ENCODE measurements at places on chromosomes 1 and 21.

- no peak for DNase-seq
Measured at GRCh38 chr1:56968878-56969495, 3.2 kb upstream of the C8B start.

- DNase-seq, result no peak
Measured at GRCh38 chr1:37118790-37119189, 84.5 kb upstream of the GRIK3 start.

DNA sequence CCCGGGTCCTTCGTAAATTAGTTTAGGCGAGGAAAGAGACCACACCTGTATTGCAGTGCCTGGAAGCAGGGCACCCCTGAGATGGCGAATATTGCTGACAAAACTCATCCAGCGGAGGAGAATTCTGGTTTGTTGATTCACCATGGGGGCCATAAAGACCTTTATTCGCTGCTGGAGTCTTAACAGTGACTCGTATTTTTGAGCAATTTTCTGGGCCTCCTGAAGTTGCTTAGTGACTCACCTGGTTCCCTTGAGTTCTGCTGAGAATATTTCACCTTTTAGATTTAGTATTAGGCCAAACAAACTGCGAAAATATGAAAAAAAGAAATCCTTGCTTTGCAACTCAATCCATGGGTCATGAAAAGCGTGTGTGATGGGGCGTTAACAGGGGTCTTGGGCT lies 20.6 kb upstream of the H6PD start:
- no peak for DNase-seq

GRCh38 chr1:40462956-40463590 lies 12.8 kb downstream of the ZFP69B start:
- no peak for DNase-seq

DNA sequence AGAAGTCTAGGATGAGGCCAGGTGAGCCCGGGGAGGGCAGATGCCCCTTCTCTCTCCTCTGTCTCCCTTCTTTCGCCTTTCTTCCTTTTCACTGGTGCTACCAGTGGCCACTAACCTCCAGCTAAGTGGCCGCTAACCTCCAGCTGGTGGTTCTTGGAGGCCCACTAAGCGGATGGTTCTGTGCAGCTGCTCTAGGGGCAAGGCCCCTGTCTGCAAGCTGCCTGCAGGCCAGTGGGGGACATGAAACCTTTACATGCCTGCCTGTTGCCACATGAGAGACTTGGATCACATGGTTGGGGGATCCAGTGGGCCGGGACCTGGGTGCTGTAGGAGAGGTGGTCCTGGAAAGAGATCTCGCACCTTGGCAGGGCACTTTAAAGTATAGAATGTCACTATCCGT lies 17.7 kb downstream of the IKBKE start:
- DNase-seq, result no peak

- no peak for DNase-seq
Measured at GRCh38 chr21:40215941-40216340, 348.7 kb downstream of the PCP4 start.

DNA sequence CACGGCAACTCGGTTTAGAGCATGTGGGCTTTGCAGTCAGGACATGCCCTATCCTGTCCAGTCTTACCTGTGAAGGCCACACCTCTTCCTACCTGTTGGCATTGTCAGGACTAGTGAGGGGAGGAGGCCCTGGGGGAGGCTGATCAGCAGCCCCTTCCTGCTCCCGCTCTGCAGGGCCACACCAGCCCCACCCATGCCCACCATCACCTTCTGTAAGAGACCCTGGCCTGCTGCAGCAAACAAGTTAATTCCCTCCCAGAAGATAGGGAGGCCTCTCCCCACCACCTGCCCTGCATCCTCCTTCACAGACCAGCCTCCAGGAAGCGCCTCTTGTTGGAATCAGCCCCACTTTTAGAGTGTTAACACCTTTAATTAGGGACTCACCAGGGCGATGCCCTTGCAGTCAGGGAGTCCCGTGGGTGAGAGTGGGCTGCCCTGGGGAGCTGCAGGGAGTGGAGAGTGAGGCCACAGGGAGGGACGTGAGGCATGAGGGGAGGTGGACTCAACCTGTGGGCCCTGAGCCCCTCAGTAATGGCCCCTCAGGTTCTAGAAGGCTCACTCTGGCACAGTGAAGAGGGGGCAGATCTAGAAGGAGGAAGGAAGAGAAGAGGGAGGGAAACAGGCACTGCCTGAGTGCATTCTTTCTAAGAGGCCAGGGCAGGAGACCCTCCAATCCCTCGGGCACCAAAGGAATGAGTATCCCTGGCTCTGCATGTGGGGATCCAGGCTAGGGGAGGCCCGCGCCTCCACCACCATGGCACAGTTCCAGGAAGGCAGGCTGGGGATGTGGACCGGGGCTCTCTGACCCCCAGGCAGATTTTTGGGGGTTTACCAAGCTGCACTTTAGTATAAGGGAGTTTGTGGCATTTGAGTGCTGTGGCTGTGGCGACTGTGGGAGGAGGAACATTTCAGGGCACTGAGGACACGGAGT lies 8.2 kb downstream of the UMODL1 start:
- no peak for DNase-seq

DNA sequence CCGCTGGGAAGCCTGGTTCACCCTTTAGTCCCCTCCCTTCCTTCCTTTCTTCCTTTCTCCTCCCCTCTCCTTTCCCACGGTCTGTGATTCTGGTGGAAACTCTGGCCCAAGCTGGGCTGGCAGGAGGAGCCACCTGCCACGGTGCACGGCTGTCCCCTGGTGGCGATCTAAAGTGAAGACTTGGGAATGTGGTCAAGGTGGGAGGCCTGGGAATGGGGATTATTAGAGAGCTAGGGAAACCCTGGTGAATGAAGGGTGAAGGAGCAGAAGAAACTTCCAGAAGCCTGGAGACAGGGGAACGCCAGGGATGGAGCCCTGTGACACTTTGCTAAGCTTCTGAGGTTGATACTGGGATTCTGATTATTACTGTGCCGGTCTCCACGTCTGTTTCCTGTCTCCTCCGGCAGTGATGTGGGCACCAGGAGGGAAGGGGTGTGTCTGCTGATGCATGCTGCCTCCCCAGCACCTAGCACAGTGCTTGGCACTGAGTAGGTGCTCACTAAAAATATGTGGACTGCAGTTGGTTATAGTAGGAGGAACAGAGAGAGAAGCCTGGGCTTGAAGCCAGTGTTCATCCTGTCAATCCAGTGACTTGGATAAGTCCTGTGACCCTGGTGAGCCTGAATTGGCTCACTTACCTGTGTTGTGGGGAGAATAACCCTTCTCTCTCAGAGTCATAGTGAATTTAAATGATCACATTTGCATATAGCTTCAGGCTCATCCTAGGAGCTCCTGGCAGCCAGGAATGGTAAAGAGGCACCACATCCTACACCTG lies 71.2 kb upstream of the NBPF3 start:
- peak; percentile 81 for DNase-seq

DNA sequence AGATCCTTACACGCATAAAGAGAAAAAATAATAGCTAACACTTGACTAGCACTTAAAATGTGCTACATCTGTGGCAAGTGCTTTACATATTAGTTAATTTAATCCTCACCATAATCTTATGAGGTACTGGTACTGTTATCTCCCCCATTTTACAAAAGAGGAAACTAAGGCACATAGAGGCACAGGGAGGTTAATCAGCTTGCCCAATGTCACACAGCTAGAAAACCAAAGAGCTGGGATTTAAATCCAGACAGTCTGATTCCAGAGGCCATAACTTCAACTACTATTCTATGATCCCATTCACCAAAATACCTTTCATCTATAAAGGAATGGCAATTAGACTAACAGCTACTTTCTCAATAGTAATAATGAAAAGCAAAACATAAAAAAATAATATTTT lies 11.7 kb downstream of the SPOCD1 start:
- no peak for DNase-seq

- DNase-seq, result peak; percentile 86
Measured at GRCh38 chr1:23224739-23225648, 7.7 kb upstream of the HTR1D start.

DNA sequence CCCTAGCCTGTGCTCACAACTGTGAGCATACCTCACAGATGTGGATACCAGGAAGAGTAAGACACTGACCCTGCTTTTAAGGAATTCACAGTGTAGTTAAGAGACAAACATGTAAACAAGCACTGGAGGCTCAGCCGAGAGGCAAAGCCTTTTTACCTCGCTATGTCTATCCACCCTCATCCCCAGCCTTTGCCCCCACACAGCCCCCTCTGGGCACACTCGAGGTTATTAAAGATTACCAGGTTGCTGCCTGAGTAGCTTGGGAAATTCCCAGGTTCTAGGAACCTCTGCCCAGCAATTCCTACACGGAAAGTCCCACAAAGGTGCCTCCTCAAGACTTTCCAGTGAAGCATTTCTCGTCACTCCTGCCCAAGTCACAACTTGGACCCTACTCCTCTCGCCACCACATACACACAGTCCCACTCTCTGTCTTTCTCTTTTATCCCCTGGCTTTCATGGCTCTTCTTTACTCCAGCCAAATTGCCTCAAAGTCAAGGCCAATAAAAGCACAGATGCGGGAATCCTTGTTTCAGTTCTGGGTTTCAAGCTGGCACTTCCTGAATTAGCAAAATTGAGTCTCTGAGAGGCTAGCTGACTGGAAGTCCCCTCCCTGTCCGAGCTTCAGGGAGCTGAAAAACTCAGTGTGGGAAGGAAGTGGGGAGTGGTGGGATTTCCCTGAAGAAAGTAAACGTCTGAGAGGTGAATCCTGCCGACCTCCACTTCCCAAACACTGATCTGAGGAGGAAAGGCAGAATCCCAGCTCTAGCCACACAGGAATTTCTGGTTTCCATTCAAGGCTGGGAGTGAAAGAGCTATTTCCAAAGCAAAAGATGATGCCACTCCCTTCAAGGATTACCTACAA lies 7.6 kb downstream of the DENND2D start:
- DNase-seq, result no peak

DNA sequence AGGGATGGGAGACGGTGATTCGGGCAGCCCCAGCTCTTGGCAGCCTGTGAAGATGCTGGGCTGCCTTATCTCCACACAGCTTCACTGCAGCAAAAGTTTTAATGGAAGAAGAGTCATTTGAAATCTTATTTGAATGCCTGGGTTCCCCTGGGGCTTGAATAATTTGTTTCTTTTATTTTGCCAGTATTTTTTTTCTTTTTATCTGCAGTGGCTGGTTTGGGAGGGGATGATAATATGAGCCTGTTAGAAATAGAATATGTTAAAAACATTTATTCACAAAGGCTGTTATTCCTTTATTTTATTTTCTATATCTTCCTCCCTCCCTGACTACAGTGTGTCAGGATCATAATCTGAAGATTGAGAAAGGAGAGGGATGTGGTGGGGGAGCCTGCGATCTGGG lies 103.4 kb downstream of the ARHGEF10L start:
- no peak for DNase-seq

DNA sequence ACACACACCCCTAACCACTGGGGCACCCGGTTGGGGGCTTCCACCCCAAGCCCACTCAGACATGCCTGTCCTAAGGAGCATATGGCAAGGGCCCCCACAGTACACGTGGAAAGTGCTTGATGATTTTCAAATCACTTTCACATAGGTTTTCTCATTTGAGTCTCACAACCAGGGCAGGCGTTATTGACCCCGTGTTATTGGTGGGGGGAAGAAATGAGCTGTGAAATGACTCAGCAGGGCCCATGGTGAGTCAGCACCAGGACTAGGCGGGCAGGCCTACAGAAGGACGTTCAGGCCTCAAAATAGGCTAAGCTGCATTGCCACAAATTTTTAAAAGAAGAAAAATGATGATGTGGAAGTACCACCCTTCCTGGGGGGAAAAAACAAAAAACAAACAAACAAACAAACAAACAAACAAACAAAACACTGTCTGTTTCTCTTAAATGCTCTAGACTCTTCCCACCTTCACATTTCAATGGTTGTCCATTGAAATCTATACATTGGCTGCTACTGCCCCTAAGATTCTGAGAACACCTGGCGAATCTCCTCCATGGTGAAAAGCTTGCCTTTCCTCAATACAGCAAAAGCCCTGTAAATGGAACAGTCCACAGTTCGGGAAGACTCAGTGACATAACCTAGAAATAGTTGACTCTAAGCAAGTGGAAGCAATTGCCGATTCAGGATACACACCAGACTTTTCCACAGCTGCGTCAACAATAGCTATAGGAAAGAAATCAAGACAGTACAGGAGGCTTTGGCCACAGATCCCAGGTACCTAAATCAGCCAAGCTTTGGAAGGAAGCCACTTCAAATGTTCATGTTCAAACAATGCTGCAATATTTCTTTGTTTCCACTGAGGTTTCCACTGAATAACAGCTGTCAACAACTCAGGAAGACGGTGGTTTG lies 234.7 kb downstream of the TOMM20 start:
- no peak for DNase-seq

- no peak for DNase-seq
Measured at GRCh38 chr1:238738892-238739291, 647.5 kb upstream of the CHRM3 start.

GRCh38 chr1:117710710-117711109 lies 104.9 kb downstream of the TENT5C start:
- no peak for DNase-seq

- DNase-seq, result no peak
Measured at GRCh38 chr21:43790010-43790524, 690 bp downstream of the RRP1 start.

DNA sequence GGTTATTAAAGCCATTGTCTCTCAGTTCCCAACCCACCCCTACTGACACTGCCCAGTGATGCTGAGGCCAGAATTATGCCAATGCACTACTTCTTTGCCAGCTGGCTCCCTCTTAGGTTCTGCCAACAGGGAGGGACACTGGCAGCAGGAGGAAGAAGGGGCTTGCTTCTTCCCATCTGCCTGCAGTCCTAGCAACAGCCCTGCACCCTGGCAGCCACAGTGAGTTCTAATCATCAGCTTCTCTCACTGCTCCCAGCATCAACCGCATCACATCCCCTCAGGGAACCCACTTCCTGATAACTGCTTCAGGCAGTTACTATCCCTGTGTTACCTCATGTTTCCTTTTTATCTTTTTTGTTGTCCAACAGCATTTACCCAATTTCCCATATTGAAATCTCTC lies 86.2 kb downstream of the UBR4 start:
- DNase-seq, result no peak

GRCh38 chr1:197336571-197336970 lies 68.5 kb downstream of the CRB1 start:
- no peak for DNase-seq

- DNase-seq, result no peak
Measured at GRCh38 chr1:219621047-219621786, 8.3 kb upstream of the ZC3H11B start.

DNA sequence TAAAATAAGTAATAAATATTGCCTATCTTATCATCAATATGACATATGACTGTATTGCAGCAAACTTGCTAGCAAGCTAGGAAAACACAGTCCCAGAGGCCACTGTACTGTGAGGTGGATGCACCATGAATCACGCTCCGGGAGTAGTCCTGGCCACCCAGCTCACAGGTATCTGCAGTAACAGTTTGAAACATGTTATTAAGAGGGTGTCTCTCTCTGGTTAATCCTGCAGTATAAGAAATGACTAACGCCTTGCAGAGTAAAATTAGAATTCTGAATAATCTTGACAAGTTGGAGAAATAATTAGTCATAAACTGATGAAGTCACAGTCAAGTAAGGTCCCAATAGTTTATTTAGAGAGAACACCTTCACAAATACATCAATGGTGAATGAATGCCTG lies 34.0 kb upstream of the DPT start:
- no peak for DNase-seq

DNA sequence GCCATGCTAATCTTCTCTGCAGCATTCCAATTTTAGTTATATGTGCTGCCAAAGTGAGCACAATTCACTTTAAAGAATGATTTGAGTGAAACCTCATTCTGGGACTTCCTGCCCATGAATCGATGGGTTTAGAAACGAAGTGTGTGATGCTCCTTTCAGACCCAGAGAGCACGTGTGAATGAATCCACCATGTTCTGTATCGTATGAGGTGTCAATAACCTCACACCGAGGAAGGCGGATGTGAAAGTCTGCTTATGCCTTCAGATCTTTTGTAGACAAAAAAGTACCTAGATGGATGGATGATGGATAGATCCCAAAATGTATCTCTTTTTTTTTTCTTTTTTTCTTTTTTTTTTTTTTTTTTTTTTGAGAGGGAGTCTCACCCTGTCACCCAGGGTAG lies 13.8 kb downstream of the UBASH3A start:
- no peak for DNase-seq
